Stimulated activated CD8-positive, alpha-beta memory T cell treated with anti-CD3 and anti-CD28 coated beads, Interleukin-15, amount 100 ng/mL, for 48 hours (primary cell): ENCODE measurements at places on chromosomes 6 and 20.

DNA sequence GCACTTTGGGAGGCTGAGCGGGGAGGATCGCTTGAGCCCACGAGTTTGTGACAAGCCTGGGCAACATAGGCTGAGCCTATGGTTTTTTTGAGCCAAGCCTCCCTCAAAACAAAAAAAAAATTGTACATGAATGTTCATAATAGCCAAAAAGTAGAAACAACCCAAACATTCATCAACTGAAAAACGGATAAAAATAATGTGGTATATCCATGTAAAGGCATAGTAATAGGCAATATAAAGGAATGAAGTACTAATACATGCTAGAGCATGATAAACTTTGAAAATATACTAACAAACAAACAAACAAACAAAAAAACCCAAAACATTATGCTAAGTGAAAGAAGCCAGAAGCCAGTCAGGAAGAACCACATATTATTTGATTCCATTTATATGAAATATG, 35.3 kb downstream of the KIAA0319 start:
- no peak for DNase-seq

DNA sequence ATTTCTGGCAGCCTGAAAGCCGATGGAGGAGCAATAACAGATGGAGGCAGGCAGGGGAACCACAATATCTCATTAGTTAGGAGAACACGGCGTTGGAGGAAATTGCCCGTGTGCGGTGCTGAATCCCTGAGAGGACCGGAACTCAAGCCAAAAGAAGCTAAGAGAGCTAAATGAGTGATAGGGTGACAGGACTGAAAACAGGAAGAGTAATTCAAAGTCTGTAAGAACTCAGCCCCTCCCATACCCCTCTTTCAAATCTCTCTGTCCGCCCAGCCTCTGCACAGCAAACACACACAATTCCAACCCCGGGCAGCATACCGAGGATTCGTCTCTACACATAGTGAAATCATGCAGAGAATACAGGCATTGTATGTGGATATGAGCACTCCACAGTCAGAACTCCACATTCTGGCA, 2.6 kb upstream of the IPCEF1 start:
- DNase-seq, result no peak

DNA sequence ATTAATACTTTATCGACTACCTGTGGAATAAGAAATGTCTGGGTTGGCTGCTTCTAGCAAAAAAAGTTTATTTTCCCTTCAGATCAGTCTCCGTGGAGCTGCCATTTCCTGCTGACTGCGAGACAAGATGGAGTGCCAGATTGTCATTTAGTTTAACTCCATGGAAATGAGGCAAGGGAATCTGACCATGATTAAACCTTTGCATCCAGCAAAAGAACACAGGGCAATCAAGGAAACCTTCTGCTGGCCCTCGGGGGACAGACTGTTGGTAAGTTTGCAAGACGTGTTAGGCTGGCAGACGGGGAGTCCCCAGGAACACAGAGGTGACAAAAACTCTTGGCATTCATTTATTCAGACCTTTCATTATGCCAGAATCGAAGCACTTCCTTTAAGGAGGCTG, 52.2 kb upstream of the SPACA1 start:
- DNase-seq, result no peak

GRCh38 chr6:134622382-134623173, 304.7 kb upstream of the SGK1 start:
- DNase-seq, result no peak

GRCh38 chr6:101666256-101666655, 272.7 kb downstream of the GRIK2 start:
- no peak for DNase-seq

GRCh38 chr6:138970856-138971425, 17.1 kb downstream of the REPS1 start:
- DNase-seq, result no peak

DNA sequence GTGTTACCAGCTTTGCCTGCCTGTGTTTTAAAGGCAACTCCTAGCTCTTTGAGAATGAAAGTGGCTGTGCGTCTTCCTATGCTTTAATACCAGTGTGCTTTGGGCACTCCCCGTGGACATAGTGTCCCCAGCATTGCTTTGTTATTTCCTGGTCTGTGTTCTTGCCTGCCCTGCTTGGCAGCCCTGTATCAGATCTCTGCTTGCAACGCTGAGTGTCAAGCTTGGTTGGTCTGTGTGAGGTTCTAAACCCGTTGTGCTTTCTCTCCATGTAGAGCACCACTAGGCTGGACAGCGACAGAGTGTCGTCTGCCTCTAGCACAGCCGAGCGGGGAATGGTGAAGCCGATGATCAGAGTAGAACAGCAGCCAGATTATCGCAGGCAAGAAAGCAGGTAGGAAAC, 80.2 kb downstream of the AFDN start:
- DNase-seq, result no peak

DNA sequence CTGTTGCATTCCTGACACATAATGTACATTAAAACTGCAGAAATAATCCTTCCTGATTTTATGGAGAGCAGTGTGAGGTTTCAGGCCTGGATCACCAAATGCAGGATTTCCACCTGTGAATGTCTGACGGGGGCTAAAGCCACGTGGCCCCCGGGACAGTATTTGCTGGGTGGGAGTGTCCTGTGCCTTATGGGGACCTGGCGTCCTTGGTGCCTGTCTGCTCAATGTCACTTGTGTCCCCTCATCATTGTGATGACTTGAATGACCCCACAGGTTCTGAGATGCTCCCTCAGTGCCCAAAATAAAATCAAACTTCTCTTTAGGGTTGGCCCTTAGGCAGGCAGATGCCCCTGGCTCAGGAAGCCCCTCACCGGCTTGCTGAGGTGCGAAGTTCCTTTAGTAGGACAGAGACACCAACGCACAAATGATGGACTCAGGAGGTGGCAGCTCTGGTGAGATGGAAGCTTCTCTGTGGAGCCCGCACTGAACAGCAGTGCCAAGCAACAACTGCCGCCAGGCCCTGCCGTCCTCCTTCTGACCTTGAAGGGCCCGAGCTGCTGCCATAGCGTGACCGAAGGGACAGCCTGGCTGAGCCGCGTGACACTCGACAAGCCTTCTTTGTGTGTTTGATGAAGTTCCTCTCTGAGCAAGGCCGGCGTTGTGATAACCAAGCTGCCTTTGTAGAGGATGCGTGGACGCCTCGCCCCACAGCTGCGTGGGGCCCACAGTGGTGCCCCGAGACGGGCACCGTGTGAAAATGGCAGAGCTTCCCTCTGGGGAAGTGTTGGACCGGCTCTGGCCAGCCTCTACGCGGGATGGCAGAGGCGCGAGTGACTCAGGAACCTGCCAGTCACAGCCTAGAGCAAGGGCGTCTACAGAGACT, 30.9 kb downstream of the FRMD1 start:
- DNase-seq, result no peak
